Fibroblast of gingiva (primary cell): ENCODE measurements at places on chromosomes 4 and X.

DNA sequence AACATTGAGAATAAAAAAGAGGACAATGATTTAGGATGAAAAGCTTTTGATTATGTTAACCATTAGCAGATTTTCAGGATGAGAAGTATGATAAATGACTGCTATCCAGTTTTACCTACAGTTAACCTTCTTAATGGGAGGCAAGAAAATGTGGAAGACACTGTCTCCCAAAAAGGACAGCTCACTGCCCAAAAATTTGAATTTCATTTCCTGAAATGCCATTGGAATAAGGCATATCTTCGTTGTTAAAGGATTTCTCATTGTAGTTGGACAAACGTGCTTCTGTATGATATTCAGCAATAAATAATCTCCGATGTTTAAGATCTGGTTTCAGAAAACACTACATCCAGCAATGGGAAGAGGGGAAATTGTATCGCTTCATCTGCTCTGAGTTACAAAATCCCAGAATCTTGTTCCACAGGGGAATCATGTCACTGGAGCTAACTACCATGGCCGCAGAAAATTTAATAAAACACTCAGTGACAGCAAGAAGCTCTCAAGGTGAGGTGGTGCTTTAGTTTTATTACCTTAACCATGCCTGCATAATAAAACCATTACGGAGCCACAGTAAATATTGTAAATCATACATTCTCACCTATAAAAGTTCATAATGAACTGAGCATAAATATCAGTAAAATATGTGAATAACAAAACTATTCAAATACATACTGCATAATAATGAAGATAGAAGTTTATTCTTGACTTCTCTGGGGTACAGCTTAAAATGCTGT, 552.3 kb downstream of the PCDH7 start:
- no peak for DNase-seq

GRCh38 chr4:124682384-124682783, 30.1 kb downstream of the ANKRD50 start:
- no peak for DNase-seq

DNA sequence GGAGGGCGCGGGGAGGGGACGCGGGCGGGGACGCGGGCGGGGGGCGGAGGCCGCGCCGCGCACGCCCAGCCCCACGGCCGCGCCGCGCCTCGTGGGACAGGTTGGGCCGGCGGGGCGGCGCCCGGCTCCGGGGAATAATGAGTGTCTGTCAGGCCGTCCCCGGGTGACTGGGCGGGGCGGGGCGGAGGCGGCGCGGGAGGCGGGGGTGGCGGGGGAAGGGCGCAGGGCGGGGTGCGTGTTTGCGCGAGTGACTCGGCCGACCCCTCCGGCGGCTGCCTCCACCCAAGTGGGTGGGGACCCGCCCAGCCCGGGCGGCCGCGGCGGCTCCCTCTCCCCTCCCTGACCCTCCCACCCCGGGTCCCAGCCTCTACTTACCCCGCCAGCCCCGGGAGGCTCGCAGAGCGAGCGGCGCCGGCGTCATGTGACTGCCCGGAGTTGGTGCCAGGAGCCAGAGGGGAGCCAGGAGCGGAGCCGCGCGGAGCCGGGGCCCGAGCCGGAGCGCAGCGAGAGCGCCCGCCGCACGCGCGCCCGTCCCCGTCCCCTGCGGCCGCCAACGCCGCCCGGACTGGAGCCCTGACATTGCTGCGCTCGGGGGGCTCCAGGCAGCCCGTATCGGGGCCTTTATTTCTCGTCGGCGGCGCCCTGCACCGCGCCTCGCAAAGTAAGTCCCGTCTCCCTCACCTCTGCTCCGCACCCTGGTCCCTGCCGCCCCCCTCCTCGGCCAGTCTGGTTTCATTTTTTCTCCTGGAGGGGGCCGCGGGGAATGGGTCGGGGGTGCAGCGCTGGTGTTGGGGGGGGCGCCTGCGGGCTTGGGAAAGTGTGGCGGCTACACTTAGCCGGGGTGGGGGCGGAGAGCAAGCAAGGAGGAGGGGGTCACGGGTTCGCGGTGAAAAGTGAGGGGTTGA, at the start of gene KLF3:
KLF3 (plus strand) TSS at position 399 of the 905 bp plus-strand sequence. CDS start 16,427 bp downstream, outside the sequence.
- DNase-seq = peak; percentile 94

- no peak for DNase-seq
Observed at GRCh38 chr4:84870398-84871163, 95.9 kb downstream of the WDFY3 start.

GRCh38 chrX:38124000-38124399, 96.7 kb downstream of the SRPX start:
- no peak for DNase-seq

GRCh38 chr4:153485860-153486259, 19.7 kb downstream of the TMEM131L start:
- no peak for DNase-seq

DNA sequence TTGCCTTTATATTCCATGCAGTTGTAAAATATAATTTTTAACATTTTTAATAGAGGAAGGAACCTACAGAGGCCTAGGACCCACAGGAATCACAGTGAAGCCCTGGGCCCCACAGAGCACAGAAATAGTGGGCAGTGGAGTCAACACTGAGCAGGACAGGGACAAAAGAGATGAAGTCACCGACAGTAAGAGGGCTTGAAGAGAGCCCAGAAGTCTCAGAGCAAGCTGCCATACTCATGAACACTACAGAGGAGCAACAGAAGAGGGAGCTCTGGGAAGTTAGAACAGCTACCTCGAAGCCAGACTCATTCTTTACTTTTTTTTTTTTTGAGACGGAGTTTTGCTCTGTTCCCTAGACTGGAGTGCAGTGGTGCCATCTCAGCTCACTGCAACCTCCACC, 149.3 kb upstream of the TENM3 start:
- no peak for DNase-seq

DNA sequence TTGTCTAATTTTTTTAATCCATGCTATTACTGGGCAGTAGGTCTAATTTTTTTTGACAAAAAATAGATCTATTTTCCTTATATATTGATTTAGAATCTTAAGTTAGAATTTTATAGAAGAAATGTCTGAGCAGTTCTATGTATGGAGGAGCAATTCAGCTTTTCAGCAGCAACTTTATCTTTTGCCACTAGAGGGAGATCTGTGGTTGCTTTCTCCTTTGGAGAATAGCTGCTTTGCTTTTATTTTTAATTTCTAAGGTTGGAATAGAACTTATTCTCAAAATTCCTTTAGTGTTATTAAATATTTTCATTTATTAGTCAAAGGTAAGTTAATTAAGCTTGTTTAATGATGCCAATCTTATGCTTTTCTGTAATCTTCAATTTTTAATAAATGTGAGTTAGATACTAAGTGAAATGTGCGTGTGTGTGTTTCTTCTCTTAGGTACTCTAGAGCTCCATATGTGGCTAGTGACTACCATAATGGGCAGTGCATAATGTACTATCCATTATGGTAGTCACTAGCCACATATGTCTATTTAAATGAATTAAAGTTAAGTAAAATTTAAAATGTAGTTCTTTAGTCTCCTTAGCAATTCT, 29.3 kb downstream of the FAM199X start:
- peak; percentile 1 for DNase-seq

- DNase-seq = no peak
Observed at GRCh38 chr4:5541169-5541568, 167.2 kb downstream of the EVC2 start.

DNA sequence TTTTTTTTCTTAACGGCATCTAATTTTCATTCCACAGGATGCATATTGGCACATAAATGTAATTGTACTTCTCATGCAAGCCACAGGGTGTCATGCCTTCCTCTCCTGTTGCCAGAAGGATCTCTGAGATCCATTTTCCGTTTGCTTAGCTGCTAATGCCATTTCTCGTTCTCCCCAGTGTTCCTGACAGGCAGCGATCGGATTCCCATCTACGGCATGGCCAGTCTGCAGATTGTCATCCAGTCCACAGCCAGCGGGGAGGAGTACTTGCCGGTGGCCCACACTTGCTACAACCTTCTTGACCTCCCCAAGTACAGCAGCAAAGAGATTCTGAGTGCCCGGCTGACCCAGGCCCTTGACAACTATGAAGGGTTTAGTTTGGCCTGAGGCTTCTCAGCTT, 8.9 kb upstream of the NAP1L5 start:
- DNase-seq = peak; percentile 77

GRCh38 chr4:70927502-70928137, 25.5 kb downstream of the MOB1B start:
- no peak for DNase-seq

DNA sequence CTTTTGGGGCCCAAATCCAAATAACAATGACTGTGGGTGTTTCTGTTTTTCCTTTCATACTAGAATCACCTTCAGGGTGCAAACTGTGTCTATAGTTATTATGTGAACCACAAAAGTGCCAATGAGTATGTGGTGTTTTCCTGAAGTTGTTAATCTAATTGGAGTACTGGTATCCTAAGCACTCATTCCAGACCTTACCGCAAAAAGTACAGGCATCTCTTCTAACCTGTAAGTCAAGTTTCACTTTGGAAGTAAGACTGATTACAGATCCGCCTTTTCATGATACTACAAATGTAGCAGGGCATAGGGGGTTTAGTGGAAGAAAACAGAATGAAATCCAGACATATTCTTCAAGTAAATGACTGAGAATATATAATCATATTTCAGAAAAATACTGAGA, 16.1 kb downstream of the COQ2 start:
- DNase-seq = no peak

- DNase-seq = no peak
Observed at GRCh38 chrX:12977761-12978204, 2.9 kb downstream of the TMSB4X start.

DNA sequence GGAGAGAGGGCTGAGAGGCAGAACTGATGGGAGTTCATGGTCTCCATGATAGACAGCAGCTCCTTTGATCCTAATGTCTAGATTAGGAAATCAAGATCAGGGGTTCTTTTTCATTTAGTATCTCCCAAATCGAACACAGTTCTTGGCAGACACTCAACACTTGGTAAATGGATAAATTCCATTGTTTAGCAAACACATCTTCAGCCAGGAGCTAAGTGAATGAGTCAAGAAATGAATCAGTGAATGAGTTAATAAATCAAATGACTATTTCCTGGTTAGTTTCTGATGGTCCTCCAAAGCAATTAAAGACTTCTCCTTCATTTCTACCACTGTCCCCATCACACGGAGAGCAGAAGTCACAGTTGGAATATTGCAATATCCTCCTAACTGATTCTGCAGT, 120.0 kb upstream of the SHISA3 start:
- no peak for DNase-seq

- peak; percentile 23 for DNase-seq
Observed at GRCh38 chrX:12360383-12360782, 222.1 kb downstream of the FRMPD4 start.

GRCh38 chr4:99827857-99828256, 11.2 kb downstream of the DAPP1 start:
- no peak for DNase-seq

GRCh38 chrX:29477878-29478277, 737.5 kb upstream of the MAGEB2 start:
- DNase-seq = no peak

- peak; percentile 30 for DNase-seq
Observed at GRCh38 chr4:147984065-147984777, 252.3 kb downstream of the ARHGAP10 start.

- peak; percentile 91 for DNase-seq
Observed at GRCh38 chr4:1010395-1011021, 918 bp upstream of the FGFRL1 start.

GRCh38 chrX:44392767-44393166, 49.3 kb upstream of the EFHC2 start:
- no peak for DNase-seq

- no peak for DNase-seq
Observed at GRCh38 chr4:35541888-35542213, 702.5 kb downstream of the ARAP2 start.

- DNase-seq = peak; percentile 55
Observed at GRCh38 chr4:1219566-1219950, 29.4 kb downstream of the CTBP1 start.
